Natural killer cell treated with Interleukin-12 subunit alpha and Interleukin-12 subunit beta and Interleukin-15 and Interleukin-18, amount 100 ng/mL, for 72 hours (primary cell): ENCODE measurements at places on chromosomes 3 and 15.

DNA sequence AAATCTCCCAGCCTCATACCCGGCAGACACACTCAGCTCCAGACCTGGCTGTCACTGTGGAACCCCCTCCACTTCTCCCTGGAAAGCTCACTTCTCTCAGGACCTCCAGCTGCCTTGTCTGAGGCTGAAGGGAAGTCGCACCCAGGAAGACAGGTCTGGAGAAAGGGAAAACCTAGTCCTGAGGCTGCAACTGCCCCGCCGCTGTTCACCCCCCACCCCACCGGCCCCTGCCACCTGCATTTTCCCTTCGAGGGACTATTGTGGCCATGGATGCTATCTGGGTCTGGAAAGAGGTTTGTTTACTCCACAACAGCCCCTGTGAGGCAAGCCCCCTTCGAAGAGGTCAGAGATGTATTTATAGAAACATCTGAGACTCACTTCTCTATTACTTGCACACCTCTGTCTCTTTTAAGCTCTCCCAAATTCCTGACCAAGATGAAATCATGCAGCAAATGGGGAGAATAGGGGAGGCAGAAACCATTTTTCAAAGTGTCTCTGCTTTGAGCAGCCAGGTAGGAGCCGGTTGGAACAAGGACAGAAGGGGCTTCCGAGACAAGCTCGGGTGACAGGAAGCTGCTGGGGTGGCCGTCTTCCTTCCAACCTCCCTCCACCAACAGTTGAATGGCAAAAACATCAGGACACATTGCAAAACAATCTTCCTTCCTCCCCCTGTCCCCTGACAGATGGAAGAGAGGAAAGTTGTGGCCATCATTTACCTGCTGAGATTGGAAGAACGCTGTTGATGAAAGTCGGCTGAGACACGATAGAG is 518 bp downstream of the COLQ start:
- no peaks in the 10 kb centered on the region for H3K27me3 ChIP-seq
- no peaks in the 10 kb centered on the region for H3K36me3 ChIP-seq
- no peak for DNase-seq
- peak overlapping the region; percentile 91 for H3K4me3 ChIP-seq
- H3K4me1 ChIP-seq, result peaks cover 30% of the 10 kb centered on the region

DNA sequence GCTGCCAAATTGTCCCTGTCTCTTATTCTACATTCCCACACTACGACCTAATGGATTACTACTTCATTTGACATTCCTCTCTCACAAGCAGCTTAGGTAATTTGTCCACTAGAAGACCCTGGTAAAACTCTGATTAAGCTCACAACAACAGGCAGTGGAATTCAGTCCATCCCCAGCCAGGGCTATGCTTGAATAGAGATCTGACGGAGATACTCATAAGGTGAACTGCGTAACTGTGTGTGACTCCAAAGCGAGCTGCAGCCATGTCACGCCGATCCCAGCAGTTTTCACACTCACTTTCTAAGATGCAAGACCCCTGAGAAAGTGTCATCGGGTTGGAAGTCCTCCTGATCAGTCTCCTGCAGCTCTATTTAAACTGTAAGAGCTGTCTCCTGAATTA is 25.7 kb upstream of the ROBO2 start:
- H3K36me3 ChIP-seq, result peaks cover 6% of the 10 kb centered on the region
- no peak overlapping the region for H3K4me3 ChIP-seq
- no peak overlapping the region for H3K27ac ChIP-seq
- H3K27me3 ChIP-seq, result no peaks in the 10 kb centered on the region

DNA sequence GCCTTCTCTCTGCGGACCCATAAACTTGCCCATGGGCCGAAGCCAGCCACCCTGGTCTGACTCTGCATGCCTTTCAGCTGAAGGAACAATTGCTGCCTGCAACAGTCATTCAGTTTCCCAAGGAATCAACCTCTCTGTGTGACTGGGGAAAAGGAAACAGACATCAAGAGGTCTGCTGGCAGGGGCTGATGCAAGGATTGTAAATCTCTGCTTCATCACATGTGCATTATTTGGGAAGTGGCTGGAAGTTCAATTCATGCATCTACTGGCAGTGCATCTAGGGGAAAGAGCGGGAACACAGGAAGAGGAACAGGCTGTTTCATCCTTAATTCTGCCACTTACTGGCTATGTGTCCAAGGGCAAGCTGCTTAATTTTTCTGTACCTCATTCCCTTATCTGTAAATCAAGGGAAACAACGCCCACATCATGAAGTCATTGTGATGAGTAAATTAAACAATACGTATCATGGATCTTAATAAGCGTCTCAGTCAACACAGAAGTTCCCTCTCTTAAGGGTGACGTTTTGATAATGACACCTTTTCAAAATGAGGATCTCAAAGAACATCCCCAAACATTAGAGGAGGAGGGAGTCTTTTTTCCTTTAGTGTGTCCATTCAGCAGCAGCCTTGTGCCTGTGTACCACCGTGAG is 17.4 kb upstream of the ADPGK start:
- H3K4me1 ChIP-seq, result peaks cover 15% of the 10 kb centered on the region
- no peak overlapping the region for H3K4me3 ChIP-seq
- DNase-seq, result no peak
- no peaks in the 10 kb centered on the region for H3K36me3 ChIP-seq

DNA sequence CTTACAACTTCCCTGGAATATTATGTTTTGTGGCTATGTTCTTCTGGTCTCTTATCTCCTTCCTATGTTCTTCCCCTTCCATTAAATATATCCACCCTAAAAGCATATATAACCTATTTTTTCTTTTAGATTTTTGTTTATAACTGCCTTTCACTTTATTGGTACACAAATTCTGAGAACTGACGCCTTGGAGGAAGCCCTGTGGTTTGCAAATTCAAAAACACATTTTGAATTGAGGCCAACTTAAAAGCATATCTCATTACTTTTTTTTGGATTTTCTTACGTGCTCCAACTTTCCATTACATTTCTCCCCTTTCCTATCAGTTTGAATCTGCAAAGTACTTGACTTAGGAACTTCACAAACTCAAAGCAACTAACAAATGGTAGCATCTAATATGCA is 15.3 kb upstream of the COLQ start:
- H3K4me3 ChIP-seq, result peak overlapping the region; percentile 88
- DNase-seq, result no peak
- peaks cover 55% of the 10 kb centered on the region for H3K4me1 ChIP-seq
